Right renal pelvis (tissue), 4 donors: ENCODE measurements at places on chromosomes 2 and 18. TPM values are rescaled to one million over a fixed set of nuclear protein-coding genes. Genes with fewer than 3 reads are reported as not detected.

GRCh38 chr18:74590671-74591070 lies 7.0 kb upstream of the ZNF407 start:
- no peak for DNase-seq

GRCh38 chr18:41265047-41265446 lies 690.0 kb upstream of the PIK3C3 start:
- DNase-seq = no peak

DNA sequence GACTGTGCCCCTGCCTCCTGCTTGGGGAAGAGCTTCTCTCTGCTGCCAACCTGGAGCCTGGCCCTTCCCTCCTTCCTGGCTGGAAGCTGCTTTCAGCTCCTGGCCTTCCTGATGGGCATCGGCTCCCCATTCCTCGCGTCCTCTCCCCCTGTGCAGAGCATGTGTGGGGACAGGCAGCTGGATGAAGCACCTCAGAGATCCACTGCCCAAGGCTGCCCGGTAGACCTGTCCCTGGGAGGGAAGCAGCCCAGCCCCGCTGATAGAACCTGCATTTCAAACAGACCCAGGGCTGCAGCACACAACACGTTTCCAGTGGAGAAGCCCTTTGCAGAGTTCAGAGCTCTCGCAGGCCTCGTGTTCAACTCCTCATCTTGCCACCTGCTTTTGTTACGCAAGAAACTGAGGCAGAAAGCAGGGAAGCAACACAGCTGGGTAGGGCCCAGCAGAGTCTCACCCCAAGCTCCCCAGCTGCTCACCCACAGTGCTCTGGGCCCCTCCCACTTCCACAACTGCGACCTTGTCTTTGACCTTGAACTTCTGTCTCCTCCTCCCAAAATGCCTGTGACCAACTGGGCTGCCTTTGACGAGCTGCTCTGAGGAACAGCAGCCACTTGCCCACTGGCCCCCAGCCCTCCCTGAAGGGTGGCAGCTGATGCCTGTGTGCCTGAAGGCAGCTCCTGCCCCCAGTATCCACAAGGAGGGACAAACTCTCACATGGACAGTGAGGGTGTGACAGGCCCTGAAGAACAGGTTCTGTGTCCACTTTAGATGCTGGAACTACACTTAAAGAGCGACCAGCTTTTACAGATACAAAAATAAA lies 65.5 kb downstream of the PARD6G start:
- DNase-seq = no peak

GRCh38 chr2:32981612-32982011 lies 34.9 kb downstream of the LTBP1 start:
- no peak for DNase-seq

DNA sequence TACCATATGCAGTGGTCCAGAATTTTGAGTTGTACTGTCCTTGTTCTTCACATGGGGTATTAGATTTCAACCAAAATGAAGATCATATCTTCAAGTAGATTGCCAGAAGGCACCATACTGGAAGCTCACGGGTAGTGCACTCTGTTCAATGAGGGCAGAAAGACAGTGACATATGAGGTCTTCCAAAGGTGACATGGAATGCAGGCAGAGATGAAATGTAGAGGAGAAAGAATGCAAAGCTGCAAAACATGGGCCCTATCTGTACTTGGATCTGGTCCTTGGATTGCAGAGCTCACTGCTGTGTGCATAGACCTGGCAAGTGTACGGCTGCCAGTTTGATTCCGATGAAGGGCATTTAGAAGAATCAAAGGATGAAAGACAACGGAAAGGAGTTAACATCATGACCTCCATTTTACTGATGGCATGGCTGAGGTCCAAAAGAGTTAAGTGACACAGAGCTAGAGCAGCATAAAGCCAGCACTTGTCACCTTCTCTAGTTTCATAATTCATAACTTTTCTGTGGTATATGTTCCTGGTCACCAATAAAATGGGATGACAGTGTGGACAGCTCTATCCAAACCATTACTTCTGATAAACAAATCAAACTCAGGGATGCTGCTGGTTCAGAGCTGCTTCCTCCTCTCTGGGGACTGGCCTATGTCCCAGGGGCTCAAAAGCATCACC lies 64.7 kb downstream of the BCL2 start:
- no peak for DNase-seq

DNA sequence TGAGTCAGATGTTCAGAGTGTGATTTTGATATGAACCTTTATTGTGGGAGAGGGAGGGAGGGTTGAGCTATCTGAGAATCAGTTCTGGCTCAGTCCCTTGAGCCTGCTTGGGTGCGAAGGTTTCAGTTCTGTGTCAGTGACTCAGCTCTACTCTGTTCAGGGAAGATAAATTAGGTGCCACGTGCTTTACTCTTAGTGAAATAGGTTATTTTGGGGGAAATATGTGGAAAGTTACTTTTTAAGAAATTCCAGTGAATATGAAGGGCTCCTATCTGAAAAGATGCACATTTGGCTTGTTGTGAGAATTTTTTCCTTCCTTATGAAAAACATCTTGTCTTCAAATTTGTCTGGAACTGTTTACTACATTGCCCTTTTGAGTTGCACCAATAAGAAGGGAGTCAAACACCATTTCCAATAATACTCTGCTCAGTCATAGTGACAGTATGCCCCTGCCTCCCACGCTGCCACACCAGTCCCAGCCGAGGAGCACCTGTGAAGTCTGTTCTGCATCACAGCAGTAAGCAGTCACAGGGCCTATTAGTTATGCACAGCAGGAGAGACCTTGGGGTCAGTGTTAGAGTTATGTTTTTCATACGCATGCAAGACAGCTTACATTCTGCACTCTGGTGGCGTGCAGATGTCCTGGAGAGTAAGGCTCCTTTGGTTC lies 32.8 kb upstream of the DNAH7 start:
- DNase-seq = no peak

Gene OSR1
- 7.1 TPM for polyA plus RNA-seq

Gene TNFRSF11A
- polyA plus RNA-seq = 1.9 TPM

Gene ANKAR
- 9.6 TPM for polyA plus RNA-seq

Gene LPIN2
- 40.2 TPM for polyA plus RNA-seq
